ENCODE measurements at places on chromosomes 13 and 19.
A peak's percentile ranks its signal among the peaks of the same experiment; 100 is the strongest.

DNA sequence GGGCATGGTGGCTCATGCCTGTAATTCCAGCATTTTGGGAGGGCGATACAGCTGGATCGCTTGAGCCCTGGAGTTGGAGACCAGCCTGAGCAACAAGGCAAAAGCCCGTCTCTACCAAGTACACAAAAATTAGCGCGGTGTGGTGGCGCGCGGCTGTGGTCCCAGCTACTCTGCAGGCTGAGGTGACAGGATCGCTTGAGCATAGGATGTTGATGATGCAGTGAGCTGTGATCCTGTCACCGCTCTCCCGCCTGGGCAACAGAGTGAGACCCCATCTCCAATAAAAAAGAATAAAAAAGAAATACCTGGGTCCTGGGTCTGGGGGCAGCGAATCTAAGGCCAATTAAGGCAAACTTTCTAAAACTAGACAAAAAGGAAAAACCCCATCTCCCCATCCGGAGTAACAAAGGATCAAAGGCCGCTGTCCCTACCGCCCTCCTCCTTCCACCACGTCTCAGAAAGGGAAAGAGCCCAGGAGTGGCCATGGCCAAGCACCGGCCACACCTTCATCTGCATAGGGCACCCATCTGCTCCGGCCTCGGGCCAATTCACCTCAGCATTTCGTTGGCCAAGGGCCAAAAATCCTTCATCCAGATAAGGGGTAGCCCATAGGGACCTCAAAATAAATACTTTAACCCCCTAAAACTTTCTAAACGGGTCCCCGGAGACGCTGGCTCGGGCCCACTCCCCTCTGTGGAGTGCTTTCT lies 851 bp downstream of the ZNF320 start:
- DNase-seq, result peak; percentile 20

GRCh38 chr19:17076543-17076991 lies 990 bp downstream of the MYO9B start:
- peak; percentile 25 for DNase-seq

- DNase-seq, result no peak
These were observed 2.8 kb downstream of the SOHLH2 start for GRCh38 chr13:36211567-36211966.

DNA sequence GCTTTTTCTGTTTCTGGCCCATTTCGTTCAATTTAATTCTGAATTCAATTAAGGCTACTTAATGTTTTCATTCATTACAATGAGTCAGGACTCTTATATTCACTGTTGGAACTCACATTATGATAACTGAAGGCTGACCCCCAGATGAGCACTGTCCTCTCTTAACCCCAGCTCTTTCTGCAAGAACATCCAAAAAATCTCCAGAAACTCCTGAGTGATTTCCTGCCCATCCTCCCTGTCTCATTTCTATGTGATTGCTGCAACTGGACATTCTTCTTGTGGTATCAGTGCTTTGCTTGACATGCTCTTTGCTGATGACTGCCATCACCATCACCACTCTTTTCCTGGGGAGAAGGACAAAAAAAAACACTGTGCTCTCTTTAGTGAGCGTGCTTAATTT lies 240.3 kb downstream of the SPRY2 start:
- peak; percentile 61 for DNase-seq

DNA sequence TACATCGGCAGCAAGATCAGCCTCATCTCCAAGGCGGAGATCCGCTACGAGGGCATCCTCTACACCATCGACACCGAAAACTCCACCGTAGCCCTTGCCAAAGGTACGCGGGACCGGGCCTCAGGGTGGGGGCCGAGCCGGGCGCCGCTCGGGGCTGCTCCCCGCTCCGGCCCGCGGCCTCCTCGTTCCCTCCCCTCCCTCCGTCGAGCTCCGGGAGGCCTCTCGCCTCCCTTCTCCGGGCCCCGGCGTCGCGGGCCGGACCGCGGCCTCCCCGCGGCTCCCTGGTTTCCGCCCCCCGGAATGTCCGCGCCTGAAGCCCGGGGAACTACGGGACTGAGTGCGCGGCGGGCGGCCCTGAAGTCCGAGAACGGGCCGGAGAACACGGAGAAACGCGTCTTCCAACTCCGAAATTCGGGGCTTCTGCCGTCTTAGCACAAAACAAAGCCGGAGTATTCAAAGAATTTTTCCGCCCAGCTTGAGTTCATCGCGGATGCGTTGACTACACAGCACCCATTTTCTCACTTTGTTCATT lies 423 bp downstream of the LSM14A start:
- DNase-seq, result peak; percentile 26

DNA sequence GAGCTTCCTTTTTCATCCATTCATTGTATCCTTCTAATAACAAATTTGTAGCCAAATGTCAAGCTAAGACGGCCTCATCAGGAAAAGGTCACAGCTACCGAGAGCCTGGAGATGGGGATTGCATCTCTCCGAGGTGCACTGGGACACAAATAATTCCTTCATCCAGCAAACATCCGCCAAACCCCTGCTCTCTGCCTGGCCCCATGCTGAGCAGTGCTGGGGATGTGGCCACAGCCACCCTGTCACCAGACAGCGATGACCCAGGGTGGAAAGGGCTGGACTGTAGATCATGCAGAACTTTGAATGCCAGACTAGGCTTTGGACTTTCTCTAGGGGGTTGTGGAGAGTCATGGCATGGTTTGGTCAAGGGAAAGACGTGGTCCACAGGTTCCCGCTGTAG lies 1.9 kb downstream of the TOMM40 start:
- DNase-seq, result no peak

- no peak for DNase-seq
These were observed 150.0 kb downstream of the RAP2A start for GRCh38 chr13:97583907-97584497.

DNA sequence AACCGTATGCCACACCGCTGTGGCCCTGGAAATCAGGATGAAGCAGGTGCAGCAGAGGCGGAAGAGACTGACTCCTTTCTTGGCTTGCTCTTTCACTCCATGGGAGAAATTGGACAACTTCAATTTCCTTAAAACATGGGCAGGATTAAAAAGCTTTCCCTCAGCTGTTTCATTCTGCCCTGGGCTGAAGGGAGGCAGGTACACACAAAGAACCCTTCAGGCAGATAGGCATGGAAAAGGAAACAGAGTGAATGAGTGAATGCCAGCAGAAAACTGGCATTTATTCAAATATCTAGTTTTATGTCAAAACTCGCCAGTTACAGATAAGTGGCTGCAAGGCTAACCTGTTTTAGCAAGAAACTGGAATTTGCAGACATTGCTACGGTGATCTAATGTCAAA lies 71.0 kb upstream of the SLC15A1 start:
- DNase-seq, result no peak

DNA sequence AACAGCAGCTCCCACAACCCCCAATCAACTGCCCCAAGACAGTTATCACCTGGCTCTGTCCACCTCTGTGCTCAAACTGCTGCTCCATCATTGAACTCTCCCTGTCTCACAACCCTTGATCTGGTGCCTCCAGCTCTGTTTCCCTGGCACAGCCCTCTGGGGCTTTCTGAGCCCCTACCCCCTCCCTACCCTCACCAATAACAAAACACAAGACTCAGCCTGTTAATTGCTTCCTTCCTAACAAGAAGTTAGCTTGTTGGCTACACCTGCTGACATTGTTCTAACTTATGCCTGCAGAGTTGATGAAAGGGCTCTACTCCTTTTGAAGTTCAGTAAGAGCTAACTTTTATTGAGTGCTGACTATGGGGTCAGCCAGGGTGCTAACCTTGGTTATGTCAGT lies 99.4 kb upstream of the FNDC3A start:
- no peak for DNase-seq

GRCh38 chr19:17499648-17500446 lies 11.6 kb upstream of the PGLS start:
- DNase-seq, result no peak

DNA sequence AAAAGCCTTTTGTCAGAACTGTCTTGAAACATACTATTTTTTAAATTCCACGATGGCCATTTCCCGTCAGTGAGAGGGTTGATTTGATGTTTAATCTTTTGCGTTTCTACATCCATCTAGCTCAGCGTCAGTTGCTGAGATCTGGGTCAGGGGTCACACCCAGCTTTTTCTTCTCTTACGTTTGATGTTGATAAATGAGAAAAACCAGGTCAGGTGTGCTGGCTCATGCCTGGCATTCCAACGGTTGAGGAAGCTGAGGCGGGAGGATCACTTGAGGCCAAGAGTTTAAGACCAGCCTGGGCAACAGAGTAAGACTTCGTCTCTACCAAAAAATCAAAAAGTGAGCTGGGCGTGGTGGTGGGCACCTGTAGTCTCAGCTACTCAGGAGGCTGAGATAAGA lies 168.9 kb downstream of the PTPRS start:
- no peak for DNase-seq

DNA sequence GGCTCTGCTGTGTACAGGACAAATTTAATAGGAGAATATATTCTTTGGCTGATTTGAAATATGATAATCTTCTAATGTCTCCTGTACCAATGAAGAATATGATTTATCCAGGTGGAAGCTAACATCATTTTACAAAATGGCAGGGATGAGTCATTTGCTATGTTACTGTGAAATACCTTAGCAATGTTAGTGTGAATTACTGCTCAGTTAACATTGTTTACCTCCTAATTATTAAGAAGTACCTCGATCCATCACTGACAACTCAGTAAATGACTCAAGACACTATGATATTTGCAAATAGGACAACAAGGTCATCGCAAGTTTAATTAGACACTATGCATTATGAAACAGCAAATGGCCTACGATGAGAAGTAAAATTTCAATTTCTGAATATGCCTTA lies 309.1 kb upstream of the EDNRB start:
- DNase-seq, result no peak

- peak; percentile 80 for DNase-seq
These were observed 8.4 kb downstream of the PEAK3 start for GRCh38 chr19:2273356-2274184.

- no peak for DNase-seq
These were observed 2.6 kb upstream of the SLC5A5 start for GRCh38 chr19:17869114-17869608.

GRCh38 chr19:9309974-9310446 lies 372 bp upstream of the ZNF699 start:
- DNase-seq, result peak; percentile 86

DNA sequence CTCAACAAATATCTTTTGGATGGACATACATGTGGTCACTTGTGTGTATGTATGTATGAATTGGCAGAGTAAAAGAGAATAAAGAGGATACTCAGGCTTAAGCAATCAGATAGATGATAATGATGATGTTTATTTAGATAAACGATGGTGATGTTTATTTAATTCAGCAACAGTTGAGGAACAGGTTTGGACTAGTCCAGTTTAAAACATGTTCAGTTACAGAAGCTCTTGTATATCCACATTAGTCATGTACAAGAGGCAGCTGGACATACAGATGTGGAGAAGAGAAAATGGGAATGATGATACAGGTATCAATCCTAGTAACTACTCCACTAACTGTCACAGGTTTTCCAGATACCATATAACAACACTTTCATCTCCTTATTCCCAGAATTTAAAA lies 232.1 kb downstream of the DIAPH3 start:
- no peak for DNase-seq

- DNase-seq, result no peak
These were observed 11.6 kb upstream of the UBE2L5 start for GRCh38 chr13:30410705-30411125.

- DNase-seq, result no peak
These were observed 98.2 kb downstream of the FREM2 start for GRCh38 chr13:38785042-38785441.

DNA sequence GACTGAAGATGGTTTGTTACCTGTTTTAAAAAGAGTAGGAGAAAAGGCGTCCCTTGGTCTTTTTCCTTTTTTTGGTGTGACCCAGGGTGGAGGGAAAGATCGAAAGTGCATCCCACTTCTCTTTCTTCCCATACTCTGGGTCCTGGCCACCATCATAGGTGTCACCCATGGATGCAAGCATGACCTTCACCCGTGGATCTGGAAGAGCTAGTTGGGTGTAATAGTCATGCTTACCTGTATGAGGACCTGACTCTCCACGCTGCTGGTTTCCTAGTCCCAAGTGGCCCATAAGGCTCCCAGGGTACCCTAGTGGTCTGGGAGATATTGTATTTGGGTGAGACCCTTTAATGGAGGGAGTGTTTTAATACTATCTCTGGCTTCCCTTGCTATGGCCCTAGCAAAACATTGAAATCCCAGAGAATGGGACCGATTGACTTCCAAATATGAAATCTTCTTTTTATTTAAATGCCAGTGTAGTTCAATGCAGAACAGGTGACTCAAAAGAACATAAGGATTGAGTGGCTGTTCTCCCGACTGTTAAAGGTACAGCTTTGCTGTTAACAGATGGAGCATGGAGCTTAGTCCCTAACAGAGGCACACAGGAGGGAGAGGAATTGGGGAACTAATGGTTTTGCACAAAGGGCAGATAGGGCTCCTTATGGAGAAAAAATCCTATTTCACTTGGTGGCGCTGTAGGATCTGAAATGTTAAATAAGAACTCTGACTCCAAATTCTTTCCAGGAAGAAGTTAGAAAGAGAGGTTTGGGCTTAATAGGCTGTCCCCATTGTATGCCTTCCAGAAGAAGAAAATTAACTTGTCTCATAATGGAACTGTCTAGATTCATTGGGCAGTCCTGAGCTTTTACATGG lies 7.0 kb upstream of the ZNF550 start:
- DNase-seq, result no peak

GRCh38 chr13:79806821-79807220 lies 325.9 kb downstream of the NDFIP2 start:
- DNase-seq, result no peak

- no peak for DNase-seq
These were observed 16.1 kb upstream of the SLC15A1 start for GRCh38 chr13:98768522-98768921.

GRCh38 chr13:34863360-34864135 lies 78.5 kb upstream of the NBEA start:
- peak; percentile 68 for DNase-seq

DNA sequence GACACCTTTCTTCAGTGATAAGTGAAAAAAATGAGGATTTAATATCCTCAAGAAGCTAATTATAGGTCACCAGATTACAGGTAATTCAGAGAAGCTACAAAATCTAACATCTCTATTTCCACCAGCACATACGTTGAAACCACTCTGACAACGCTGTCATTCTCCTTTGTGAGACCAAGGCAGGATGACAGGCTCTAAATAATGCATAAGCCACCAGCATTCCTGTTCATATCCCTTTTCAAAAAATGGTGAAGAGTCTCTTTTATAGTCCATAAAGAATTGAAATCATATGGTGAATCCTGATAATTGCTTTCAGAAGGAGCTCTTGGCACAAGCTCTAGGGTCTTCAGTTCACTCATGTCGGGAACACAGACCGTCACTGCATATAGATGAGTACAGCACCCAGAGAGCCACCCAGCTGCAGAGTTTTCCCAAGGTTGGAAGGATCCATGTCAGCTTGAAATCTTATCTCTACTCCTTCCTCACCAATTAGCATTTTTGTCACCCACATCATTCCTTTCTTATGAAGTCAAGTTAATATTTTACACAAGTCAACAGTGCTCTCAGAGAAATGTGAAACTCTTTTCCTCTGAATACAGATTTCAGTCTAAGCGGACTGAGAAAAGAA lies 431.4 kb downstream of the TBC1D4 start:
- peak; percentile 7 for DNase-seq

All from AG08395 (cell line).